Upper lobe of right lung (tissue), 1 donor: ENCODE measurements at places on chromosomes 11 and 22. TPM values are rescaled to one million over a fixed set of nuclear protein-coding genes. Genes with fewer than 3 reads are reported as not detected.

DNA sequence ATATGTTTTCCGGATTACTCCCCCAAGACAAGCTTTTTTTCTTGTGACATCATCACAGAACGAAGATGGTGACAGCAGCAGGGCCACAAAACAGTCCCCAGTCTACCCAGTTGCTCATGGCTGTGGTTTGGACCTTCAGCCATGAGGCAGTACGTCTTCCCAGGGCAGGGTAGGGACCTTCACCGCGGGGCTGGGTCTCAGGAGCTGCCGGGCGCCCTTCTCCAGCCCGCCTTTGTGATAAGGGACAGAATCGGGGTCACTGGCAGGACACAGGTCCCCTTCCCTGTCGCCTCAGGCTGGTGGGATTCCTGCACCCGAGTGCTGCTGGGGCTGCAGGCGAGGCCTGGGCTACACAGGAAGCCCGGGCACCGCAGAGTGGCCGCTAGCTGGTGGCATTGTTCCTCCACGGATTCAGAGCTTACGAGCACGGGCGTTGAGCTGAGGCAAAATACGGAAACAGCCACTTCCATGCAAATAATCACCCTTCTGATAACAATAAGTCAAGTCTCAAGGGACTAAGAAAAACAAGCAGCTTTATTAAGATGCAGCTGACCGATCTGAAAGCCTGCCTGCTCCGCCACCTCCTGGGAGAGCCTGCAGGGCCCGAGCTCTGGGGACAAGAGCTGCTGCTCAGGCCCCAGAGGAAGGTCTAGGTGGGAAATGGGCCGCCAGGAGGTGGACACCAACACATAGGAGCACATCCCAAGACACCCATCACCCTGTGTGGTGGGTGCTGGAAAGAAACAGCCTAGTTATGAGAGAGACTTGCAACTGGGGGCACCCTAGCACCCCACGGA is 12.3 kb downstream of the TBX1 start:
- DNase-seq = no peak

DNA sequence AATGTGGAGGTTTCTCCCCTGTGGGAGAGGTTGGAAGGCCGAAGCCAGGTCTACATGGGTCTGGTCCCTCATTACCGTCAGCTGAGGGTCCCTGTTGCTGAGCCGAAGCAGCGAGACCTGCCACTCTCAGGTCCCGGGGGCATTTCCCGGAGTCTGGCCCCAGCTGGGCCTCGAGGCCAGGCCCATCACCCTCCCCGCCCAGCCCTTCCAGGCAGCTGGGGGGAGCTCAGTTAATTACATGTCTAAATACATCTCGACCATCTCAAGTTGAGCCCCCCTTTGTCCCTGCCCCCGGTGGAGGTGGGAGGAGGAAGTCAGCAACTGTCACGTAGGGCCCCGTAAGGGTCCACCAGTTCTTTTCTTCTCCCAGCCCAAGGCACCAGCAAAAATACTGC is 3.6 kb downstream of the CDKN1C start:
- DNase-seq = no peak

Gene DDX25
- 0.46 TPM for total RNA-seq

GRCh38 chr11:76888989-76889388 is 28.3 kb downstream of the ACER3 start:
- no peak for DNase-seq

GRCh38 chr22:36238373-36239149 is 766 bp downstream of the APOL2 start:
- no peak for DNase-seq

DNA sequence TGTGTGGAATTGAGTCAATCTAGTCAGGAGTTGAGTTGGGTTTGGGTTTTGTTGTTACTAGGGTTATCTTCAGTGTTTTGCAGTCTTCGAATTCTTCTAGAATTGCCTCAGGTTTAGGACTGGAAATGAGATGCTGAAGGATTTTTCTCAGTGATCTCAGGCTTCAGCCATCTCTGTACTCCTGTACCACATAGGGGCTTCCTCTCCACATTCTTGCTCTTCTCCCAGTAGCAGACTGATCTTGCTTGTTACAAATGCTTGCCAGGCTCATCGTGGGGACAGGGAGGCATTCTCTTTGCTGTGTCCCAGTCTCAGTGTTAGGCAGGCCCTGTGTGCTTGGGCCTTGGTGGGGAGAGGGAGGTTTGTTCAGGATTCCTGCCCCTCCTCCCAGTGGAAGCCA is 96.1 kb downstream of the LRRC32 start:
- DNase-seq = no peak

- DNase-seq = no peak
Measured at GRCh38 chr11:124728134-124728533, 11.6 kb upstream of the NRGN start.

GRCh38 chr11:66987158-66987620 is 12.1 kb downstream of the C11orf86 start:
- no peak for DNase-seq

DNA sequence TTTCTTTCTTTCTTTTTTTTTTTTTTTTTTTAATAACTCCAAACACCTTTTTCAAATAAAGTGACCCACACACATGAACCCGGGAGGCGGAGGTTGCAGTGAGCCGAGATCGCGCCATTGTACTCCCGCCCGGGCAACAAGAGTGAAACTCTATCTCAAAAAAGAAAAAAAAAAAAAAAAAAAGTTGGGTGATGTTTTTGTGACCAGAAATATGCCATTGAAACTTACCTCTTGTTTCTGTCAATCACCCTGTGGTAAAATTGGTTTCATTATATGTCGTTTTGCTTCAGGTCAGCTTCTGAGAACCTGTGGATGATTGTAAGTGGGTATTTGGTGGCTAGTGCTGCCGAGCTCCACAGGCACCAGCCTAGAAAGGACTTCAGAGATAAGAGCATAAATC is 238.8 kb downstream of the TBC1D22A start:
- no peak for DNase-seq

DNA sequence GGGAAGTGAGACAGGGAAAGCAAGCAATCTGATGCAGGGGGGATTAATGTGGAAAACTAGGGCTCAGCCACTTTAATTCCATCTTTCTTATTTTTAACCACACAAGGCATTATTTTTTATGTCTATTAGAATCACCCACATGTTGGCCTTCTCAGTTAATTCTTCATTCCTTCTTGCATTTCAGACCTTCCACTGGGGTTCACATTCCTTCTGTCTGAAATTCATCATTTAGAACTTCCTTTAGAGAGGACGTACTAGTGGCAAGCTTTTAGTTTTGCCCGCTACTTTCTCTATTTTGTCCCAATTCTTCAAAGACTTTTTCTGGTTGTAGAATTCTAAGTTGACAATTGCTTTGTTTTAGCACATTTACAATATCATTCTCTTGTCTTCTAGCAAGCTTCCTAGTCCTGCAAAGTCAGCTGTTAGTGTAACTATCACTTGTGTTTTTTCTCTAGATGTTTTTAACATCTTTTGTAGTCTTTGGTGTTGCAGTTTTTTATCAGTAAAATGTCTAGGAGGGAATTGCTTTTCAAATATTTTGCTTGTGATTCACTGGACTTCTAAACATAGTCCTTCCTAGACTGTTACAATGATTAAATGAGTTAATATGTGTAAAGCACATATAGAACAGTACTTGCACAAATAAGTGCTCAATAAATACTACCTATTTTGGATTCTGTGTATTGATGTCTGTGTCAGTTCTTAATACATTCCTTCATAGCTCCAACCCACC is 5.5 kb upstream of the NNMT start:
- no peak for DNase-seq

Gene OR8G1
- not detected for total RNA-seq

Gene SLC22A9
- total RNA-seq = not detected

- DNase-seq = peak; percentile 79
Measured at GRCh38 chr11:60985991-60986915, 14.8 kb downstream of the CD6 start.

Gene TIMM8B
- total RNA-seq = 33.9 TPM

DNA sequence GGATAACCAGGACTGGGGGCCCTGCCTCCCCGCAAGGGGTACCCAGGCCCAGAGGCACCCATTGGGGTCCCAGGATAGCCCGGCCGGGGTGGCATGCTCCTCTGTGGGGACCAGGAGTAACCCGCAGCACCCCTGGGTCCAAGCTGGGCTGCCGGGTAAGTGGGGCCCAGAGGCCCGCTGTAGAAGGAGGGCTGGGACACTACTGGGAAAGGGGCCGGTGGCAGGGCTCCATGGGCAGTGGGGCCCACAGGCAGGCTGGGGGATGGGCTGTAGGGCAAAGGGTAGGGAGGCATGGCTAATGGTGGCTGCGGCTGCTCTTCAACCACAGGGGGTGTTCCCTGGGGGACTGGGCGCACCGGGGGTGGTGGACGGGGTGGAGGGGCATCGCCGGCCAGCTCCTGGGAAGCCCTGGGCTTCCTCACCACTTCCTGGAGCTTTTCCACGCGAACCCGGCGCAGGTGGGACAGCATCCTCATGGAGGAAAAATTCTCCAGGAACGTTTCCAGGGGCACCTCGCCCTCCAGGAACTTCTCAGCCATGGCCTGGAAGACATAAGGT is 29.1 kb downstream of the VPS37C start:
- DNase-seq = no peak

GRCh38 chr11:79708319-79708932 is 267.6 kb upstream of the TENM4 start:
- DNase-seq = no peak

Gene CRYBA4
- not detected for total RNA-seq

GRCh38 chr11:86773513-86774252 is 26.7 kb upstream of the PRSS23 start:
- no peak for DNase-seq

GRCh38 chr11:4695442-4695841 is 2.2 kb downstream of the OR51E2 start:
- DNase-seq = no peak

- no peak for DNase-seq
Measured at GRCh38 chr22:37801946-37802309, 5.8 kb upstream of the GCAT start.

Gene DDIAS
- 3.8 TPM for total RNA-seq

Gene TRIM48
- not detected for total RNA-seq

Gene INPPL1
- 146 TPM for total RNA-seq

GRCh38 chr22:36409911-36410756 is 22.4 kb upstream of the MYH9 start:
- peak; percentile 96 for DNase-seq
